HEK293T (cell line): ENCODE measurements at places on chromosomes 7 and 10.

DNA sequence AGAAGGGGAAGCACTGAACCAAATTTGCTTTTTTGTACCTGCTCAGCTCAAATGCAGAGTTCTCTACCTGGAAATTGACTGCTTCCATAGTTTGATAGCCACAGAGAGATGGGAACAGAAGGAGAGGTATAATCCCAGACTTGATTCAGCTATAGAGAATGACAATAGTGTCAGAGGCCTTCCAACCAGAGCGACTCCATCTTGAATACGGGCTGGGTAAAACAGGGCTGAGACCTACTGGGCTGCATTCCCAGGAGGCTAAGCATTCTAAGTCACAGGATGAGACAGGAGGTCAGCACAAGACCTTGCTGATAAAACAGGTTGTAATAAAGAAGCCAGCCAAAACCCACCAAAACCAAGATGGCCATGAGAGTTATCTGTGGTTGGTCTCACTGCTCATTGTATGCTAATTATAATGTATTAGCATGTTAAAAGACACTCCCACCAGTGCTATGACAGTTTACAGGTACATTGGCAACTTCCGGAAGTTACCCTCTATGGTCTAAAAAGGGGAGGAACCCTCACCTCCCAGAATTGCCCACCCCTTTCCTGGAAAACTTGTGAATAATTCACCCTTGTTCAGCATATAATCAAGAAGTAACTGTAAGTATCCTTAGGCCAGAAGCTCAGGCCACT is 42.7 kb upstream of the ATRNL1 start:
- DNase-seq: no peak

DNA sequence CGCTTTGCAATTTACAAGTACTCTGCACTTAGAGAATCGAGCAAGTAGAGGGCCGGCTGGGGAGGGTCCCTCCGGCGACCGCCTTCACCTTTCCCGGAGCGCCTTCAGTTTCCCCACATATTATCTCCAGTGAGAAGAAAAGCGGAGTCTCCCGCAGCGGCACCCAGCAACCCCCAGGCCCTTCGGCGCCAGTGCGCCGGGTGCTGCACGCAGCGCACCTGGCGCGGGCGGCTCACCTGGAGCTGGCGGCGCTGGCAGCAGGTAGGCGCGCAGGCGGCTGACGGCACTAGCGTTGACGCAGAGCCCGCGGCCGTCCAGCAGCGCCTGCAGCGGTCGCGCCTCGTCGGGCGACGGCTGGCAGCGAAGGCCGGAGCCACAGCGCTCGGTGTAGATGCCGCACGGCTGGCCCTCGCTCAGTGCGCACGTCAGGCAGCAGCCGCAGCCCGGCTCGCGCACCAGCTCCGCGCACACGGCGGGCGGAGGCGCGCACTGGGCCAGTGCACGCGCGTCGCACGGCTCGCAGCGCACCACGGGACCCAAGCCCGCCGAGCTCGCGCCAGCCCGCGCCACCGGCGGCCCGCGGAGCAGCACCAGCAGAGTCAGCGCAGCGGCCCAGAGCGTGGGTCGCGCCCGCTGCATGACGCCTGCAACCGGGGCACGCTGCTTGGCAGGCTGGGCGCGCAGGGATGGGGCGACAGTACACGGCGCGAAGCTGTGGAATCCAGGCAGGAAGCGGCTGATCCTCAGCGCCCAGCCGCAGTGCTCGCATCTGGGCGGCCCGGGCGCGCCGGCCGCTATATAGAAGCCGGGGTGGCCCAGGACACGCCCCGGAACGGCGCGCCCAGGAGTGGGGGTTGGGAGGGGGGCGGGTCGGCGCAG is at the start of gene IGFBP3:
IGFBP3 (minus strand) TSS at position 771 of the 879 bp plus-strand sequence; CDS start at position 639, 132 bp downstream.
- peak; percentile 48 for DNase-seq

DNA sequence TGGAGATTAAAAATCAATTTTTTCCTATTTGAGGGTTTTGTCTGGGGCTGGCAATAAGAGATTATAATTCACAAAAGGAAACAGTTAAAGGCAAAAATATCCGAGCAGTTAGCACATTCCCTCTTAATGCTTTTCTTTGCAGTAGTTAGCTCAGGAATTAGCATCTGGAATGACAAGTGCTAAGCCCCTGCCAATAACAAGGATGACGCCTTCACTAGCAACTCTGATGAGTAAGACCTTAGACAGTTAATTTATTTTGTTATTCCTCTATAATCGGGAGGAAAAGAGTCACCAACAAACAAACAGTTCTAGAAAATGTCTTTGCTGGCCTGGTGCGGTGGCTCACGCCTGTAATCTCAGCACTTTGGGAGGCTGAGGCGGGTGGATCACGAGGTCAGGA is 151.3 kb downstream of the TRIL start:
- no peak for DNase-seq

DNA sequence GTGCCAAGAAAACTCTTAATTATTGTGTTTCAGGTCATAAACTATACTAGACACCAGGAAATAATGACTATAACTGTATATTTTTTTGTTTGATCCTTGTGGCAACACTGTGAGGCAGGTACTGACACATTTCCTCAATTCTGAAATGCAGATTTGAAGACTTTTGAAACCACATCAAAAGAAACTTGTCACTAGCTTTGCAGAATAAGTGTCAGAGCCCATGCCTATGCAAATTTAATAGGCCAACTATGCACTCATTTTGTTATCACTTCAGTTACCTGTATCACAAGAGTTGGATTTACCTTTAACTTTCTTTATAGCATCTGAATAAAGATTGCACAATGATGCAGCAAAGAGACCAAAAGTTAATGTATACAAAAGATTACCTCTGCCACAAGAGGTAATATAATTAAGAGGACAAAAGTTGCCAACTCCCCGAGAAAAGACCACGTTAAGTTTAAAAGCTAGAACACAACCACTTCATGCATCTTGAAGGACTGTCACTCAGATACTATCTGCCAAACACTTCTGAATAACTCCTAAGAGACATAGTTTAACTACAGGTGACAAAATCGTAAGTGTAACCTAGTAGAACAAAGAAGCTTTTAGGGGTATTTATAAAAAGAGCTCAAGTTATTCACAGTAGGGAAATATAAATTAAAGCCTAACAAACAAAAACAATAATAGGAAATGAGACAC is 80.5 kb downstream of the ELAPOR2 start:
- DNase-seq: no peak

GRCh38 chr10:22363305-22363704 is 18.0 kb downstream of the SPAG6 start:
- no peak for DNase-seq

- no peak for DNase-seq
Observed at GRCh38 chr7:99309111-99309510, 16.6 kb upstream of the ARPC1A start.

DNA sequence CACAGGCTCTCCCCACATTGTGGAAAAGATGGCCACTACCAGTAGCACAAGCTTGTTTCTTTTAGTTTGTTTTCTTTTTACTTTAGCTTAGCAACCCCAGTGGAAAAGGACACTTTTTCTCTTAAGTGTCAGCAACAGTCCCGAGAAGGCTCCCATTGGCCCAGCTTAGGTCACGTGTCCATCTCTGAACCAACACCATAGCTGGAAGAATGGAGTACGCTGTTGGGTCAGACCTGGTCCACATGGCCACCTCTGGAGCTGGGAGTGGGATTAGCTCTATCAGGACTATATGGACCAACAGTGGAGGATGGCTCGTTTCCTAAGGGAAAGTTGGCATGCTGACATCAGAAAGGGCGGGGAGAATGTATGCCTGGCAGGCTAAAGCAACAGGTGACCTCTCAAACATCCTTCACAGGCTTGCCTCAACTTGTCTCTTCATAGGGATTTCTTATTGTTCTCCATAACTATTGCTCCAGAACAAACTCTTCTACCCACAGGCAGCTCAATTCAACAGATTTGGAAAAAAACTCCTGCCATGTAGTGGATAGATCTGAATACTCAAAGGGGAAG is 27.6 kb upstream of the NEUROG3 start:
- DNase-seq: no peak

GRCh38 chr7:132106491-132106890 is 469.8 kb downstream of the PLXNA4 start:
- no peak for DNase-seq

DNA sequence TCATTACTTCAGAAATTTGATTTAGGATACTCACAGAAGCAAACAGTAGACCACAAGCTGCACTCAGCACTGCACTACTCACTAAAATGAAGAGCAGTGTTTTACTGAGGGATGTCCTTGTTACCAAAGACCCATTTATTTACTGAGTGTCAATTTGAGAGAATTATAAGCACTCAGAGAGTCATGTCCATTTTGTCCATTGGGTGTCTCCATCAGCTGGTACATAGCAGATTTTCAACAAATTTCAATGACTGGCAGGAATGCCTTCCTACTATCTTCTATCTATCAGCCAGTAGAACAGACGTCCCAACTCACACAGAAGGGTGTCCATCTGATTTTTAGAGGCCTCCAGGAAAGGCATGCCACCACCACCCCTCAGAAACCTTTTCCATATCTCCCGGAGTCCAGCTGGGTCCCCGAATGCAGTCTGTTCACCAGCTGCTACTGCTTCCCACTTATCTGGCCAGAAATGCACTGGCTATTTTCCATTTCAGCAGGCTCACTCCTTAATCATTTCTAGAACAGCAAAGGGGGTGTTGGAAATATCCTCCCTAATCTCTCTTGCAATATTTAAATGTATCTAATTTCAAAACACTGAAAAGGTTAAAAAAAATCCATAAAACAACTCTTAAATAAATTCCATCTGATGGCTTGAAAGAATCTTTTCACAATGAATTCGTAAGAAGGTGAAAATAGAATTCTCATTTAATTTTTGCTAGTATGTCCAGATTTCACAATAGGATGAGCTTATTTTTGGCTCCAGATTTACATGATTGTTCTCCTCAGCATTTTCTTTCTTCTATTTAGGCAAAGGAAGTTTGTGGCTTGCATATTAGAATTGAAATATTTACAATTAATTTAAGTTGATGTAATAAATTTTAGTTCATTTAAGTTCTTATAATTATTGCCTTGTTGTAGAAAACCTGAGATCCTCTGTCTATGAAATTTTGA is 1164.0 kb upstream of the CELF2 start:
- DNase-seq: no peak

- no peak for DNase-seq
Observed at GRCh38 chr7:95342642-95343307, 18.4 kb upstream of the PON1 start.

- DNase-seq: no peak
Observed at GRCh38 chr10:83184641-83185040, 954.7 kb upstream of the GHITM start.

- DNase-seq: no peak
Observed at GRCh38 chr7:158745057-158745715, 40.6 kb upstream of the NCAPG2 start.

- DNase-seq: no peak
Observed at GRCh38 chr7:30470163-30470770, 8.3 kb downstream of the NOD1 start.

DNA sequence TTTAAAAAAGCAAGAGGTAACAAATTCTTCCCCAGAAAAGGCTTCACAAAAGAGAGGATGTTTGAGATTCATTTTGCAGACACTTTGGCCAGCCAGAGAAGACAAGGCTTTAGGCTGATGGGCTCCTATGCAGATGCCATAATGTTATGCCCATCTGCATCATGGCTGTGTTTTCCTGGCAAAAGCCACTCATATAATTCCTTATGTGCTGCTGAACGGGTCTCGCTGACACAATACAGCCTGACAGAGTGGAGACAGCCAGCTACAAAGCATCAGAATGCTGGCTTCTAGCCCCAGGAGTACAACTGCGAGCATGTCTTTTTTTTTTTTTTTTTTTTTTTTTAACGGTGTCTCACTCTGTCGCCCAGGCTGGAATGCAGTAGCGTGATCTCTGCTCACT is 1157.4 kb upstream of the AUTS2 start:
- DNase-seq: no peak

DNA sequence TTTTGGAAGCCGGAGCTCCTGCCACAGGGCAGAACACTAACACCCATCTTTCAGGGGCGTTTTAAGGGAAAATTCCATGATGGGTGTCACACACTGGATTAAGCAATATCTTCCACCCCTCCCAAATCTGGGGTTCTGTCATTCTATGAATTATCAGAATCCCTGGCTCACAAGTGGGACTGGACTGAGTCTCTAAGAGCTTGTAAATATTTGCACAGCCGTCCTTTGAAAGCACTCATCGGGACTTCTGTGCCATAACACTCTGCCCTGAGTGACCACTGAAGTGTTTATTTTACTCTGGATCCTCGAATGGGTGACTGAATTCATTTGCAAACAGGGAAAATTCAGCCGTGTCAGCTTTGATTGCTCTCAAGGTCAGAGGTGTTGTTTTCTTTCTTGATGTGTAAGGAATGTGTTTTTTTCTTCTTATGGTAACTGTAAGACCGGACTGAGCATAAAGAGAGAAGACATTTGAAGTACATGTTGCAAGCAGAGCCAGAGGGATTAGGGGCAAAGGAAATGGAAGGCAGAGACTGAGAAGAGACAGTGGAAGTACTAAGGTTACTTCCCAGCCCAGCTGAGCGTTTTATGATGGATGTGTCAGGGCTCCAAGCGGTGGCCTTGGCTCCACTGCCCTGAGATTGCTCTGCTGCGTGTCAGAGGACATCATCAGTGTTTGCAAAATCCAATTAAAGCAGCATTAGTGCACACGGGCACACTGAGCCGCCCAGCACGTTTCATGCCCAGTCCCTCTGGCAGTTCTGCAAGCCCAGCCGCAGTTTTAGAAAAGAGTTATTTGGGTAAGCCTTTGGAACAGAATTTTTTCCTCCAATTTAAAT is 17.7 kb upstream of the GTPBP4 start:
- no peak for DNase-seq

GRCh38 chr7:123154231-123154860 is 45.4 kb downstream of the SLC13A1 start:
- peak; percentile 65 for DNase-seq

DNA sequence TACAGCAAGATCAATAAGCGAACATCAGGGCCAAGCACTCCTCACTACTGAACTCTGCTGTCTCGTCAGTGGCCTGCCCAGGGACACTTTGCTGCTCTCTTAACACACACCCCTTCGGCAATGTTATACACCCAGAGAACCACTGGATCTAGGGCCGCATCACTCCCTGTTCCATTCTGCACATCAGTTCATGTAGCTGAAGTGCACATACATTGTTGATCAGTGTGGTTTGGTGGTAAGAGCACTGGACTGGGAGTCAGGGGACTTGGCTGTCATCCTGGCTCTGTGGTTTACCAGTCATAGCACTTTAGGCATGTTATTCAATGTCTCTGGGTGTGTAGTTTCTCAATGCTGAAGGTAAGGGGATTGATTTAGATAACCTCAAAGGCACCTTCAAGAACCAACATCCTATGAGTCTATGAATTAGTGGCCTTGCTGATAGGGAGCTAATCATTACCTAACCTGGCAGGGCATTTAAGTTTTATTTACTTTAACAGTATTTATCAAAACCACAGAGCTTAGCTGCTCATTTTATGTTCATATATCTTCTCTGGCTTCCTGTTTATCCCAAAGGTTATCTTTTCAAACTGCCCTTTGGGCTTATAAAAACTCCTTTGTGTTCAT is 24.8 kb downstream of the DUSP5 start:
- DNase-seq: no peak
